GM06990 (cell line): ENCODE measurements at places on chromosomes 6 and 20.
A peak's percentile ranks its signal among the peaks of the same experiment; 100 is the strongest.

- DNase-seq = peak; percentile 79
Measured at GRCh38 chr6:43143235-43144128, 27.6 kb upstream of the SRF start.

DNA sequence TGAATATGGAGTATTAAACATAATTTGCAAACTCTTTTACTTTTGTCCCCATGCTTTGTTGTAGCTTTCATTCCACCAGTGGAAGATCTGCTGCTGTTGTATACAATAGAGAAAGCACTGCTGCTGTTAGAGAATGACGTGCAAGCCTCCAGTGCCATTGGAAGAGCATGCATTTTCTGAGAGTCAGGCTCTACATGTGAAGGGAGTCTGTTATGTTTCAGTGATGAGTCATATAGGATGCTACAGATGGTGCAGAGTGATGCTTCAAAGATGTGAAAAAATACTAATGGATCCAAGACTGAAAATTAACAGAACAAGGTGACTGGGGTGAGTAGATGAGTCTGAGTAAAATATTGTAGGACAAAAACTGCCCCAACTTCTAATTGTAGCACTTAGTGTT, 22.4 kb upstream of the BACH2 start:
- DNase-seq = no peak

DNA sequence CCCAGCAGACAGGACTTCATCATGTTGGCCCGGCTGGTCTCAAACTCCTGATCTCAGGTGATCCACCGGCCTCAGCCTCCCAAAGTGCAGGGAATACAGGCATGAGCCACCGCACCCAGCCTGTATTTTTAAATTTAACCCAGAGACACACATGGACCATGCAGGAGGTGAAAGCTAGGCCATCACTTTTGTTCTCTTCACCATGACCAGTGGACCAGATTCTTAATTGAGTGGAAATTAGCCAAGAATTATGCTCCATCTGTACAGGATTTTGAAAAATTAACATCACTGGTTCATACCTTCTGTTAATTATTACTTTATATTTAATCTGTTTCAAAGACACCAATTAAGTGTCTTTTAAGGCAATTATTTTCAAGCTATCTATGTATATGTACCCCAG, 493.6 kb upstream of the NOX3 start:
- DNase-seq = no peak

GRCh38 chr20:45779011-45779915, 12.4 kb downstream of the WFDC3 start:
- DNase-seq = no peak

DNA sequence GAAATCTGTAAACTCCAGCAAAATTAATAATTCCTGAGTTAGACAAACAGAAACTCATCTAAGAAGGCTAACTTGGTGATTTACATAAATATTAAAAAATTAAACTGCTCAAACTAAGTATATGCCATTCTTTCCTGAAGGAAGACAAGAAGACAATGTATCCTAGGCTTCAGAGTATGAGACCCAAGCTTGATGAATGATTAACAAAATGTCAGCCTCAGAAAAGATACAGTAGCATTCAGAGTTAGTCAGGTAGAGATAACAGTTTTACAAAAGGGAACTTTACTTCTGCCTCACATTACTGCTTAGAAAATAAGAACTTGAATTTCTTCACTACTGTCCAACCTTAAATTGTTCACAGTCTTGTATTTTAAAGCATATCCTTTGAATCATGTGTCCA, 12.0 kb downstream of the CSNK2A1 start:
- no peak for DNase-seq

DNA sequence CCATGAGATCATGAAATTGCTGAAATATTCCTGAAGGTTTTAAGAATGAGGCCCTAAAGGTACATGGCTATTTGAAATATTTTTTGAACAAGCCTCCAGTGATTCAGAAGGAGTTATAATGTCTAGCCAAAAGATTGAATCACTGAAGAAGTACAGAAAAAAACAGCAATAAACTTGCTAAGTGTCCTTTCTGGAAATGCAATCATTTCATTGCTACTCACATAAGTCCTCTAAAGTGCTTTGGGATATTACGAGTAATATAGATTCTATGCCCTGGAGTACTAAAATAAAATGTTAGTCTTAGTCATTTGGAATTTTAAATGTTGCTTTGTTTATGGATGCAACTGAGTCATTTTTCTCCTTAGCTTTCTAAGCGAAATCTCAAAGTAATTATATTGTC, 32.7 kb downstream of the CENPW start:
- DNase-seq = no peak

DNA sequence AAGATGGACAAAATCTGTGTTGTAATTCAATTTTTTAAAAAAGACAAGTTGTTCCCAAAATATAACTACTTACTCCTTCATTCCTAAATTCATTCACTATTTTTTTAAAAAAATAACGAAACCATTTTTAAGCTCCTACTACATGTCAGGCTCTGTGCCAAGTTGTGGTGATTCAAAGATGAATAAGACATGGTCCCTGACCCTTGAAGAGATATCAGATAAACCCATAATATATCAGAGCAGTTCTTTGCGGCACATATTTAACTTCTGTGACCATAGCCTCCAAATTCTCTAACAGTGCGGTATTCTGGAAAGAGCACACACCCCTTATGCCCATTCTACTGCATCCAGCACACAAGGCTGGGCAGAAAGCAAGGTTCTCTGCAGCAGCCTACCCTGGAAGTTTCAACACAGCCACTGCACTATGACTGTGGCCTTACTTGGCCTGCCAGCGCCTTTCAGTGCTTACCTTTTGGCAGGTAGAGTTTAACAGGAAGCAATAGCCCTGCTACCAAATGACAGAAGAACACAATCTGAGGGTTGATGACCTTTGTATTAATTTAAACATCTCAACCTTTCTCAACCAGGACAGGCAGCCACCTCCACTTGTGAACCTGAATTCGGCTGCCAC, 406.5 kb downstream of the BTBD9 start:
- DNase-seq = no peak

- no peak for DNase-seq
Measured at GRCh38 chr6:1538810-1539478, 70.8 kb upstream of the FOXC1 start.

- DNase-seq = no peak
Measured at GRCh38 chr20:48931527-48932374, 10.2 kb downstream of the ARFGEF2 start.

DNA sequence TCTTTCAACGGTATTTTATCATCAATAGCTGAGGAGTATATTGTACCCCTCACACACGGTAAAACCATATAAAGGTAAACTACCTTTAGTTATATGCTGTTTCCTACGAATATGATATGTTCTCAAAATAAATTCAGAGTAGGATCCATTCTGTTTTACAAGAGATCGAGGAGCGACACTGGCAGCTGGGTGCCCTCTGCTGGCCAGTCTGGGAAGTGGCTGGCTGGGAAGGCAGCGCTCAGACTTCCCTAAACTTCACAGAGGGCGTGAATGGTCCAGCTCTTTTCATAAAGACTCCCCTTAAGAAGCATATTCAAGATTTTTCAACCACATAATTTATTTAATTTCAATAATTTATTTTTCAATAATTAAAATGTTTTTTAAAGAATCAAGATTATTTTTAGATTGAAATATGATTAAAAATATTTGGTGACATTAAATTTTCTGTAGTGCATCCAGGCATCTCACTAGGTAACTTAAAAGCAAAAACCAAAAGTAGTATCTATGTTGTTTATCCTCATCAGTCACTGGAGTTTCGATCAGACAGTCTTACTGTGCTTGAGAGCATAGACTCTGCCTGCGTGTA, 187.5 kb upstream of the PDE10A start:
- DNase-seq = peak; percentile 20

GRCh38 chr20:61438285-61438684, 186.2 kb downstream of the CDH4 start:
- DNase-seq = no peak

GRCh38 chr6:109793021-109793420, 101.9 kb downstream of the FIG4 start:
- DNase-seq = no peak

DNA sequence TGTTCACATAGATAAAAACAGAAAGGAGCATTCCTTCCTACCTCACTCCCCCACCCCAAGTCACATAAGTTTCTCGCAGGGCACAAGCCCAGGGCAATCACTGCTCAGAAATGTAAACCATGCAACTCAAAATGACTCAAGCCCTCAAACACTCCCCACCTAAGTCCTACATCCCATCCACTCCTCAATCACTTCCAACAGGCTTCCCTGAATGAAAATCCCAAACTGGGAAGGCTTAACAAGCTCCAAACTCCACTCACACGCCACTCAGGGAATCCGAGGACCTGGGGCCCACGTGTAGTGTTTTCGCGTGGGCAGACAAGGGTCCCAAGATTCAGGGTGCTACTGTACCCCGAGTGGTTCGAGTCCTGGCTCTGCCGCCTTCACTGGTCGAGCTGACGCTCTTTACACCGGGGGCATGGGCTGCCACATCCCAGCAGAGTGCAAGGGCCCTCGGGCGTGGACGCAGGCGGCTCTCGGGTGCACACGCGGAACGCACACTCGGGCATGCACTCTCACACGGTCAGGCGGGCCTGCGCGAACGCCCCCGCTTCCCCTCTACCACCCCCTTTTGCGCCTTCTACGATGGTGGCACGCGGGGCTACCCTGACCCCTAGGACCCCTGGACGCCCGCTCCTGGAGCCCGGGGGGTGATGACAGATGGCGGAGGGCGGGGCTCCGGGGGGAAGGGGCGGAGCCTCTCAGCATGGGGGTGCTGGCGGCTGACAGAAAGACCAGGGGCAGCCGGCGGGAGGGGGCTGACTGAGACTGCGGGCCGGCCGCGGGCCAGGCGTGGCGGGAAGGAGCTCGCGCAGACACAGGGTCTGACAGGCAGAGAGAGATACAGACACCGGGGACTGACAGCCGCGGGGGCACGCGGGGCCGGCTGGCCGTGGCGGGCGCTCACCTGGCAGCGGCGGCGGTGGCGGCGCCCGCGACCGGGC, 657 bp downstream of the ZHX3 start:
- DNase-seq = peak; percentile 82

GRCh38 chr6:80690551-80691131, 584.2 kb downstream of the BCKDHB start:
- DNase-seq = no peak

- DNase-seq = no peak
Measured at GRCh38 chr6:12182676-12183075, 107.5 kb upstream of the EDN1 start.

- DNase-seq = peak; percentile 26
Measured at GRCh38 chr20:20363799-20364592, 3.9 kb upstream of the INSM1 start.

DNA sequence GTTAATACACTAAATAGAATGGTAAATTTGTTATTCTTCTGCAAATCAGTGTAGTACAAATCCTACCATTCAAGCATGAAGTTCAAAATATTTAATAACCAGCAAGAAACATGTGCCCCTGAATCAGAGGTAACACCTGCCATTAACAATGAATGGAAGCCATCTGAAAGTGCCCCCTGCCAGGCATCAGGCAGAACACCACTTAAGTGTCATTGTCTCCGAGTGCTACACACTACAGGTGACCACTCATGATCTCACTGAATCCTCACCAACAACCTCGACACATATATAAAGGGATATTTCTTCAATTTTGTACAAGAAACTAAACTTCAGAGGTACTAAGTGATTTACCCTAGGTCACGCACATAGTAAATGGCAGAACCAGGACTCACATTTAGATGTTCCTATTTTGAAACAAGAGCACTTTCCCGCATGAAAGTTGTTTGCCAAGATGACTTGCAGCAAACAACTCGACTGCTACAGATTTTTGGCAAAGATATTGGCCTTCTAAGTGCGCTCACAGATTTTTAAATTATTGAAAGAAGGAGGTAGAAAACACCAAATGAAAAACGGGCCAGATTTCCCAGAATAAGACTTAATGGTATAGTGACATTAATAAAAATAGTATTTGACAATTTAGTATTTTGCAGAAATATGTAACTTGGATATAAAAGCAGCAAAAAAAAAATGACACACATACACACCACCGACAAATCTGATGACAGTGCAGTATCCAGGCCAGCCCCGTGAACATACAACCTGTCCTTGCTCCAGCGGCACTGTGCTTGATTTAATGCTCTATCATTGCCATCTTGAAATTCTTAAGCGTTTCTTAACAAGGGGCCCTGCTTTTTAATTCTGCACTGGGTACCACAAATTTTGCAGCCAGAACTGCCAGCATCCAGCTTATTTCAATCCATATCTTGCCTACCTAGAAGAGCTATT, 274.5 kb downstream of the ALDH8A1 start:
- no peak for DNase-seq

DNA sequence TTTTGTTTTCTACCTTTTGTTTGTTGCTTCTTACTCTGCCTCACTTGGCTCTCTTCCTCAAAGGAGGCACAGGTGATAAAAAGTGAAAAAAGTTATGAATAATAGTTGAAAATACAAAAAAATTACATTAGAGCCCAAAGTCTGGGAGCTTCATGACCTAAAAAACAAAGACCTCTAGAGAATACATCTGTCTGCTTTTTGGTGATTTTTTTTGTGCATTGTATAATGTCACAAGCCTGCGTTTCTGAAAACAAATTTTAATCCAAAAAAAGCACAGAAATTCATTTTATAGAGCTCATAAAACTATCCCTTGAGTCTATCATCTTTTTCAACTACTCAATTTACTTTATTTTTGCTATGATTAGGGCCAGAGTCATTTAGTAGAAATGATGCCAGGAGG, 41.4 kb upstream of the ARHGAP18 start:
- DNase-seq = no peak

DNA sequence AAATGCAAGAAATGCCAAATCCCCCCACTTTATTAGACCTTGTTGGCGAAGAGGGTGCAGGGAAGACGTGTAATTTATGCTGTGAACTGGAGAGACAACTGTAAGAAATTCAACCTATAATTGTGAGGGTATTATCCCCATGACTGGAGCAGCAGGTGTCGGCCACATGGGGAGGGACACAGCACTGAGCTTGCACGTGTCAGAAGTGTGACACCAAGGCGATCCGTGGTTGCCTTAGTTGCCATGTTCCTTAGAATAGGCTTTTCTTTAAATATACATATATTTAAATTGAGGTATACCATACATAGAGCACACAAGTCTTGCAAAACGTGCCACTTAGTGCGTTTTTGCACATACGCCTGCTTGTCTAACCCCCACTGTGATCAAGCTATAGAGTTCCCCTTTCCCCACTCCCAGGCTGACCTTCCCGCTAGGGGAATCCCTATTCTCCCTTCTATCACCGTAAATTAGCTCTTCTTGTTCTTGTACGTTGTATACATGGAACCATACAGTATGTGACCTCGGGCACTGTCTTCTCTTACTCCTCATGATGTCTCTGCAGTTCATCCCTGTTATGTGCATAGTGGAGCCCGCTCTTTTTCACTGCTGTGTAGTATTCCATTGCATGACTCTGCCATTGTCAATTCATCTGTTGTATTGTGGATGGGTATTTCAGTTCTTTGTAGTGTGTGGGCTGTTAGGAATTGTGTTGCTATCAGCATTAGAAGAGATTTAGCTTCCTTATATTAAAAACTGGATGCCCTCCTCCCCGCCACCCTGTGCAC, 81.6 kb upstream of the PMEPA1 start:
- DNase-seq = no peak

GRCh38 chr6:126812010-126812409, 306.5 kb upstream of the RSPO3 start:
- DNase-seq = no peak
